CD4-positive, alpha-beta T cell treated with Interleukin-2 at 100 ng/mL for 4 hours (primary cell): ENCODE measurements at places on chromosomes 16 and 17.
A peak's percentile ranks its signal among the peaks of the same experiment; 100 is the strongest.

DNA sequence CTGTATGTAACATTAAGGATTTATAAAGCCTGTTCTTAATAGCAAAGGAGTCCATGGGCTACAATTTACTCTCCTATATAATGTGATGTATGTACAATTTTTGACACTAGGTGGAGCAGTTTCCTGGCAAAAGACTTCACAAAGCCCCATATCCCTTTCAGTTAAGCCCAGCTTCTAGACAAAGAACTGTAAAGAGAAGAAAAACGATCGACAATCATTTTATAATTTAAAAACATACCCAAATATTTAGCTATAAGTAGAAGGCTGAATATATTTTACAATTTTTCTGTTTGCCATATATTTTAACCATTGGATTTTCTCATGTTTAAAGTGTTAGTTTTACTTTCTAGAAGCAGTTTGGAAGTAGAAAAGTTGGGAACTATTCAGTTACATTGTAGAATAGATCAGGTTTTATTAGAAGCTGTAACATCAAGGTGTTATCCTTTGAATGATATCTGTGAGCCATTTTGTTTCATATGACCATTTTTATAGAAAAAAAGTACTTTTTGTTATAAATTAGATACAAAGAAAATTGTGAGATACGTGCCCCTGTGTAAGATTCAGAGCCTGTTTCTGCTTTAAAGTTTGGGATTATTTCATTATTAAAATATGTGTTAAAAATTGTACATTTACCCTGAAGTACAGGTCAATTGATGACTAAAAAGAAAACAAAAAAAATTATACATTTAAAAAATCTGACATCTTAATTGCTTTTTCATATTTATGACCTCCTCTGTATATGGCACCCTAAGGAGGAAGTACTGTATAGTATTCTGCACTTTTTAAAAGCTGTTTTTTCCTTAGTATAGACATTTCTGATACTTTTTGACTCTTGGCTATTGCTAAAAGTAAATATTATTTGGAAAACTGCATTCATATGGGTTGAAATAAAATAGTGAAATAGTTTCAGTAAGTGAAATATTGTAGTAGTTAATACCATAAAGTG is 46.3 kb downstream of the VMP1 start:
- DNase-seq = peak; percentile 92

DNA sequence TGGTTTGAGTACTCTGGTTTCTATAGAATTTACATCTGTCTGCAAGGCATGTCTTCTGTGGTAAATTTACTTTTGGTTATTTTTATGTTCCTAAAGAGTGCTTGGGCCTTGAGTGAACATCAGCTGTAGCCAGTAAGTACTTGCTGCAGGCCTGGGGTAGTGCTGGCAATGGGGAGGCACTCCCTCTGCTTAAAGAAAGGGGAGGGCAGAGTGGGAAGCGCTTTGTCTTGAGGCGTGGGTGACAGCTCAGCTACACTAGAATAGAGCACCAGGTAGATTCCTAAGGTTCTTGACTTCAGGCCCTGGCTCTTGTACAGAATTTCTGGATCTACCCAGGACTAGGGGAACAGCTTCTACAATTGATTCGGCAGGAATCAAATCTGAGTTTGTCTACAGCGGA is 50.6 kb downstream of the MPHOSPH6 start:
- no peak for DNase-seq

GRCh38 chr17:46943218-46943500 is 20.2 kb downstream of the GOSR2 start:
- DNase-seq = no peak

- DNase-seq = no peak
Measured at GRCh38 chr17:8277317-8277716, 11.2 kb upstream of the RANGRF start.

- no peak for DNase-seq
Measured at GRCh38 chr17:50364715-50365114, 8.3 kb downstream of the MRPL27 start.

DNA sequence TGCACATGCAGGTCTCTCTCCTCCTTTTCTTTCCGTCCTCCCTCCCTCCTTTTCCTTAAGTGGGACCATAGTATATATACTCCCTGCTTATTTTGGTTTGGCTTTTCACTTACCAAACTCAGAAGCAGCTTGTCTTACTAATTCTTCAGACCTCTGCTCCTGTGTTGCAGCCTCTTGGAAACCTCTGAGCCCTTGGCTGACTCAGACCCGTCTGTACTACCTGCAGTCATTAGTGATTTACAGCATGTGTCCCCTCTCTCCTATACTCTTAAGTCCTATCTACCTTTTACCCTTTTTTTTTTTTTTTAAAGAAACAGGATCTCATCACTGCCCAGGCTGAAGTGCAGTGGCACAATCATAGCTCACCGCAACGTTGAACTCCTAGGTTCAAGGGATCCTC is 207.0 kb downstream of the STX8 start:
- DNase-seq = no peak

- DNase-seq = no peak
Measured at GRCh38 chr16:82629441-82630027, 2.8 kb downstream of the CDH13 start.

- DNase-seq = peak; percentile 38
Measured at GRCh38 chr16:85448557-85449190, 164.4 kb upstream of the GSE1 start.

DNA sequence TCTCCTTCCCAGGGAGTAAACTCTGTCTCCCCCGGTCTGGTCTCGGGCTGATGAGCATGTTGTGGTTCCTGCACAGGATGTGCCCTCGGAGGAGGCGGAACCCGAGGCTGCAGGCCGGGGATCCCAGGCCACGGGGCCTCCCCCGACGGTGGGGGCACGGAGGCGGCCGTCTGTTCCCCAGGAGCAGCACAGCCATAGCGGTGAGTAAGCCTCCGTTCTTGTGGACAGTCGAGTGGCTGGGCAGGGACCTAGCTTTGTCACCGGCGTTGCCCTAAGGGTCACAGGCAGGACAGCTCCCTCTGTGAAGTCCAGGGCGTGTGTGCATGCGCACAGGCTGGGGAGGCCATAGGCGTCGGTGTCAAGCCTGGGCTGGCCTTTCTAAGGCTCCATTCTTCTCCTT is 3.5 kb downstream of the ZNF213 start:
- no peak for DNase-seq

GRCh38 chr17:6608321-6608720 is 32.2 kb downstream of the KIAA0753 start:
- no peak for DNase-seq

DNA sequence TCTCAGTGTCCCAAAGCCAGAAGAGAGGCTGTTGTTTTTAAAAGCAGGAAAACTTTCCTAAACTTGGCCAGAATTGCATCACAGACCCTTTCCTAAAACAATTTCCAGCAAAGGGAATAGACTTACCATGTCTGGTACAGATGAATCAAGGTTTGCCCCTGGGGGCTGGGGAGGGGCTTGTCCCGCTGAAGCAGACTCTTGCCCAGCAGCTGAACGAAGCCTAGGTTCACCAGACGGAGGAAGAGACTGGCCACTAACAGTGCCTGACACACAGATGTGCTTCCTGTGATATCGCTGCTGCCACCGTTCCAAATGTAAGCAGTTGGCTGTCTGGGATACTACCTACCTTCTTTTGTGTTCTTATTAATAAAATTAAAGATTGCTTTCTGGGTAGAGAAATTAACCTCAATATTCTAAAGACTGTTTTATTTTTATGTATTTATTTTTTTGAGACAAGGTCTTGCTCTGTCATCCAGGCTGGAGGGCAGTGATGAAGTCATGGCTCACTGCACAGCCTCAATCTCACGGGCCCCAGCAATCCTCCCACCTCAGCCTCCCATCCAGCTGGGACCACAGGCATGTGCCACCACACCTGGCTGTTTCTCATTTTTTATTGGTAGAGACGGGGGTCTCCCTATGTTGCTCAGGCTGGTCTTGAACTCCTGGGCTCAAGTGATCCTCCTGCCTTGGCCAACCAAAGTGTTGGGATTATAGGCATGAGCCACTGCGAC is 13.5 kb downstream of the PRCD start:
- no peak for DNase-seq

- DNase-seq = no peak
Measured at GRCh38 chr16:69503244-69503643, 62.5 kb upstream of the NFAT5 start.

GRCh38 chr17:7240375-7240774 is 1.1 kb upstream of the PHF23 start:
- DNase-seq = no peak

GRCh38 chr16:77971306-77972061 is 50.9 kb upstream of the CLEC3A start:
- DNase-seq = peak; percentile 74
